H9 (cell line): ENCODE measurements at places on chromosomes 6 and 20. TPM values are rescaled to one million over a fixed set of nuclear protein-coding genes. Genes with fewer than 3 reads are reported as not detected.

Gene MAN1A1
- 1.6 and 1.9 TPM in 2 replicates for total RNA-seq

Gene GTSF1L
- total RNA-seq = not detected in 2 replicates

Gene MARCKS
- 164 and 165 TPM in 2 replicates for total RNA-seq

Gene AIG1
- total RNA-seq = 43.3 and 44.6 TPM in 2 replicates

Gene SLC22A1
- total RNA-seq = 0.39 and 0.50 TPM in 2 replicates

Gene NOX3
- not detected in 2 replicates for total RNA-seq

Gene DZANK1
- 9.6 and 10.5 TPM in 2 replicates for total RNA-seq

Gene UST
- 13.2 and 14.4 TPM in 2 replicates for total RNA-seq

Gene PAK5
- 0.20 and 0.37 TPM in 2 replicates for total RNA-seq

DNA sequence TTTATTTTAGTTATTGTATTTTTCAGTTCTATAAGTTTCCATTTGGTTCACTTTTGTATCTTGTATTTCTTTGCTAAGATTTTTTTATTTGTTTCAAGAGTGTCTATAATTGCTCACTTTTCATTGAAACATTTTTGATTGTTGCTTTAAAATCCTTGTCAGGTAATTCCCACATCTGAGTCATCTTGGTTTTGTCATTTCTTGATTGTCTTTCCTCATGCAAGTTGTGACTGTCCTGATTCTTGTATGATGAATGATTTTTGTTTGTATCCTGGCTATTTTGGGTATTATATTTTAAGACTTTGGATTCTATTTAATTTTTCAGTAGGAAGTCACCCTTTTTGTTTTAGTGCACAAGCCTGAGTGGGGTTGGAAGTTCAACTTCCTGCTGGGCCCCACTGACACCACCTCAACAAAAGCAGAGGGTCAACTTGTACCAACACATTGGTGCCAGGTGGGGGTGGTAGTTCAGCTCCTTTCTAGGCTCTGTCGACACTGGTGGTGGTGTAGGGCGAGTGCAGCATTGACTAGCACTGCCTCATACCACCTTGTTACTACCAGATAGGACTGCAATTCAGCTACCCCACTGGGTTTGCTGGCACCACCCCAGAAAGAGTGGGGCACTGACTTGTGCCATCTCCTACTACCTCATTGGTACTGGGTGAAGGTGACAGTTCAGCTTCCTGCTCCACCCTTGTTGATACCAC is 8.8 kb downstream of the RSPH3 start:
- no peak overlapping the region for H3K4me3 ChIP-seq
- DNase-seq = peak; percentile 63
- peaks cover 4% of the 10 kb centered on the region; the same call in 1 of the 3 replicates for H3K36me3 ChIP-seq
- H3K27ac ChIP-seq = no peak overlapping the region
- H3K4me1 ChIP-seq = no peaks in the 10 kb centered on the region

GRCh38 chr6:136945072-136945471 is 23.0 kb downstream of the SLC35D3 start:
- H3K36me3 ChIP-seq = peaks cover 13% of the 10 kb centered on the region
- no peaks in the 10 kb centered on the region; the same call in 1 of the 2 replicates for H3K4me1 ChIP-seq

GRCh38 chr6:170415318-170415717 is 108.8 kb downstream of the FAM120B start:
- H3K4me1 ChIP-seq = no peaks in the 10 kb centered on the region
- H3K27me3 ChIP-seq = no peaks in the 10 kb centered on the region
- no peaks in the 10 kb centered on the region for H3K36me3 ChIP-seq
- no peak for DNase-seq
- no peak overlapping the region for H3K4me3 ChIP-seq

GRCh38 chr6:33717934-33718455 is 6.5 kb upstream of the UQCC2 start:
- no peaks in the 10 kb centered on the region for H3K4me1 ChIP-seq
- no peak overlapping the region for H3K4me3 ChIP-seq
- no peaks in the 10 kb centered on the region for H3K36me3 ChIP-seq
- no peak for DNase-seq

DNA sequence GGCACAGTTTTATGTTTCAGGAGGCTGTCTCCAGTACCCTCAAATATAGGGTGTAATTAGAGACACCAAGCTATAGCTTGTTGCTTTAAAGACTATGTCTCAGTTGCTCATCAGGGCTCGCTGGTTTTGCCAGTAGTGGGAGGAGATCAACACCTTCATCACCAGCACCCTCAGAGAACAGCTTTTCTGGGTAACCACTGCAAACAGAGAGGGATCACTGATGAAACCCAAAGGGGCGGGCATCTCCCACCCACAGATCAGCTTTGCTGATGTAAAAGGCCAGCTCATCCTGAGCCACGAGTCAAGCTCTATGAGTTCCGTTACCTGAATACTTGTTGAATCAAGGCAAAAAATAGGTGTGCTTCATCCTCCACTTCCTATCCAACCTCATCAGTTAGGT is 187.7 kb downstream of the AIG1 start:
- DNase-seq = no peak
- H3K4me3 ChIP-seq = no peak overlapping the region
- no peak overlapping the region for H3K27ac ChIP-seq
- no peaks in the 10 kb centered on the region for H3K27me3 ChIP-seq

- H3K27me3 ChIP-seq = no peaks in the 10 kb centered on the region
- peaks cover 6% of the 10 kb centered on the region; the same call in 1 of the 2 replicates for H3K4me1 ChIP-seq
- DNase-seq = peak; percentile 30
- no peak overlapping the region for H3K27ac ChIP-seq
- H3K36me3 ChIP-seq = no peaks in the 10 kb centered on the region
Measured at GRCh38 chr6:139981768-139982181, 607.3 kb upstream of the CITED2 start.

DNA sequence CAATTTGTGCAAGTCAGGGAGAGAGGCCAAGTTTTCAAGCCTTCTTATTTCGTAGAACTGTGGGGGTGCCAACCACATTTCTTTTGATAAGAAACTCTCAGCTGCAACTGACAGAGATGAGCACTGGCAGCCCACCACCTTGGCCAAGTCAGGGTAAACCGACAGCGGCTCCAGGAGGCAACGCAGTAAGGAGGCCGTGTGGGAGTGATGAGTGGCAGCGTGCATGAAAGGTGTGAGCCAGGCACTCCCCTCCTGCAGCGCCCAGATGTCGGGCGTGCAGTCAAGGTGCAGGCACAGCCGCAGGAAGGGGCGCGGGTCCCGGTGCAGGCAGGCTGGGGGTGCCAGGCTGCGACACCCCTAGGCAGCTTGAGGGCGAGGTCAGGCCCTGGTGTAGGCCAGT is 49.2 kb upstream of the HDAC2 start:
- no peak for DNase-seq
- no peak overlapping the region for H3K4me3 ChIP-seq
- H3K4me1 ChIP-seq = no peaks in the 10 kb centered on the region
- H3K36me3 ChIP-seq = peaks cover 20% of the 10 kb centered on the region
- no peaks in the 10 kb centered on the region for H3K27me3 ChIP-seq
- H3K27ac ChIP-seq = no peak overlapping the region

DNA sequence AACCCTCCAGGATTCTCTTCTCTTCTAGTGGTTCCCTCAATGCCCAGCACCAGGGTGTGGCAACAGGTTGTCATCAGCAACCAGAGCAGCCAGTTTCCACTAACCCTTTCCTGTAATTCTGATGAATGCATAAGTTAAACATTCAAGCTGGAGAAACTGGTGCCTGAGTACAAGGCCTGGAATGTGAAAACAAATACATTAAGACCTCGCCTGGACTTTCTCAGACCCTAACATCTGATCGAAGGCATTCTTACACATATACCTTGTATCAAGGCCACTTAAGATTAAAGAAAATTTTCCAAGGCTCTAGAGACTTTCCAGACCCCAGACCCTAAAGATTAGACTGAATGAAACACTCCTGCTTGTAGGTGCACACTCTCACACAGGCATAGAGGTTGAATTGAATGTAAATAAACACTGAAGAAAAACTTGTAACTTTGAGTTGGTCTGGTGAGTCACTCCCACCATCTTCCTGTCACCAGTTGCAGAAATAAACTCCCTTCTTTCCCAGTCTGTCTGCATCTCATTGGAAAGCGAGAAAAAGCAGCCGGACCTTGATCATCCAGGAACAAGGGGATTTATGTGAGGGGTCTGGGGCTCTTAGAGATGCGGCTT is 9.0 kb downstream of the LRP11 start:
- H3K4me3 ChIP-seq = no peak overlapping the region
- no peak overlapping the region for H3K27ac ChIP-seq
- no peak for DNase-seq
- no peaks in the 10 kb centered on the region for H3K27me3 ChIP-seq
- no peaks in the 10 kb centered on the region; the same call in 1 of the 2 replicates for H3K4me1 ChIP-seq
- no peaks in the 10 kb centered on the region for H3K36me3 ChIP-seq

GRCh38 chr6:2669067-2669700 is 81.5 kb downstream of the MYLK4 start:
- no peaks in the 10 kb centered on the region for H3K36me3 ChIP-seq
- no peak overlapping the region for H3K4me3 ChIP-seq
- DNase-seq = no peak

GRCh38 chr6:111263837-111264236 is 176.5 kb downstream of the SLC16A10 start:
- peaks cover 41% of the 10 kb centered on the region for H3K36me3 ChIP-seq
- H3K4me3 ChIP-seq = no peak overlapping the region
- no peak for DNase-seq
- no peaks in the 10 kb centered on the region for H3K4me1 ChIP-seq
- no peaks in the 10 kb centered on the region for H3K27me3 ChIP-seq

DNA sequence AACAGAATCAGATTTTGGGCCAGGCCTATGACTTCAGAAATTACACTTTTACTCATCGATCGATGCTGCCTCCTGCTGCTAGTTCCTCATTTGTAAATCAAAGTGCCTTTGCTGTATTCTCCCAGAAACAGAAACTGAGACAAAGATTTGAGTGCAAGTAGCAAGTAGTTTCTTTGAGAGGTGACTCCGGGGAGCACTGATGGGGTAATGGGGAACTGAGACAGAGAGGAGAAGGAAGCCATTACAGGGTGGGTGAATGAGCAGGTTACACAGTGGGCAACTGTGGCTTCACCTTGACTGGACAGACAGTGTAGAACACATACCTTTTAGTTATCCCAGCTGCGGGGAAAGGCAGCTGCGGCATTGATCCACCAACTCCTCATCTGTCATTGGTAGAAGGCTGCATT is 9.7 kb upstream of the CD40 start:
- no peak overlapping the region for H3K27ac ChIP-seq
- no peak overlapping the region for H3K4me3 ChIP-seq
- no peak for DNase-seq
- no peaks in the 10 kb centered on the region for H3K4me1 ChIP-seq

DNA sequence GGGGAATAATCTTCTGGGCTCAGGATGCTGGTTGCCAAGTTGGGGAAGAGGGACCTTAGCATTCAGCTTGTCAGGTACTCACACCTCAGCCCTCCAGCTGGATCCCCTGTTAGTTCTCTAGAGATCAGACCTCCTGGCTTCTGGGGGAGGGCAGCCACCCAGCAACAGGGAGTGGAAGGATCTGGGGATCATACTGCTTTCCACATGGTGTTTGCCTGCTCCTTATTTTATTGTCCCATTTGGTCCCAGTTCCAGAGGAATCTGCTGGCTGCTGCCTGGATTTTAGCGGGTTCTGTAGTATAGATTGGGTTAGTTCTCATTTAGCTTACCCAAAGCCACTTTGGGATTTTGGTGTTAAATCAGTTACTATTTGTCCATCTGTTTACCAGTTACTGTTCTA is 29.3 kb downstream of the KAT14 start:
- H3K27me3 ChIP-seq = no peaks in the 10 kb centered on the region
- DNase-seq = no peak
- H3K36me3 ChIP-seq = peaks cover 44% of the 10 kb centered on the region

GRCh38 chr6:32941214-32941768 is 463 bp upstream of the HLA-DMB start:
- no peaks in the 10 kb centered on the region for H3K27me3 ChIP-seq
- DNase-seq = no peak
- H3K27ac ChIP-seq = no peak overlapping the region
- no peaks in the 10 kb centered on the region for H3K4me1 ChIP-seq
- no peaks in the 10 kb centered on the region for H3K36me3 ChIP-seq

GRCh38 chr20:19522071-19522801 is 235.8 kb upstream of the RIN2 start:
- no peaks in the 10 kb centered on the region for H3K27me3 ChIP-seq
- no peaks in the 10 kb centered on the region for H3K4me1 ChIP-seq
- no peak for DNase-seq
- H3K4me3 ChIP-seq = no peak overlapping the region

- H3K27me3 ChIP-seq = no peaks in the 10 kb centered on the region
- H3K36me3 ChIP-seq = no peaks in the 10 kb centered on the region
- no peak for DNase-seq
- H3K27ac ChIP-seq = no peak overlapping the region
- no peak overlapping the region for H3K4me3 ChIP-seq
- no peaks in the 10 kb centered on the region for H3K4me1 ChIP-seq
Measured at GRCh38 chr6:126113261-126113660, 126.9 kb downstream of the TRMT11 start.

DNA sequence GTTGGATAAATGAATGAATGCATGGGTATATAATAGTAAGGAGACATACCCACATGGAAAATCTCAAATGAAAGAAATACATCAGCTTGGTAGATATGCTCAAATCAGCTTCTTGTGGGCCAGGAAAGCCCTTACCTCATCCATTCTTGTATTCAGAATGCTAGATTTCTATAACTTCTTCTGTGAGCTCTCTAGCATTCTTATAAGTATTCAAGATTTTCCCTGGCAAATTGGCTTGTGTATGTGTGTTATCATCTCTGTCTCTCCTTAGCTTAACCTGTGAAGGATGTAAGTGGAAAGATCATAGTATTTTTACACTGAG is 100.8 kb downstream of the OR2B2 start:
- peak overlapping the region; percentile 74 for H3K27ac ChIP-seq
- H3K4me3 ChIP-seq = peak overlapping the region; percentile 90
- H3K27me3 ChIP-seq = no peaks in the 10 kb centered on the region
- DNase-seq = no peak
- no peaks in the 10 kb centered on the region; the same call in 1 of the 2 replicates for H3K4me1 ChIP-seq
- no peaks in the 10 kb centered on the region for H3K36me3 ChIP-seq

GRCh38 chr6:340991-341827 is 48.9 kb downstream of the DUSP22 start:
- no peaks in the 10 kb centered on the region for H3K27me3 ChIP-seq
- H3K27ac ChIP-seq = no peak overlapping the region
- H3K36me3 ChIP-seq = peaks cover 13% of the 10 kb centered on the region; the same call in 2 of the 3 replicates
- DNase-seq = no peak
- H3K4me1 ChIP-seq = no peaks in the 10 kb centered on the region

DNA sequence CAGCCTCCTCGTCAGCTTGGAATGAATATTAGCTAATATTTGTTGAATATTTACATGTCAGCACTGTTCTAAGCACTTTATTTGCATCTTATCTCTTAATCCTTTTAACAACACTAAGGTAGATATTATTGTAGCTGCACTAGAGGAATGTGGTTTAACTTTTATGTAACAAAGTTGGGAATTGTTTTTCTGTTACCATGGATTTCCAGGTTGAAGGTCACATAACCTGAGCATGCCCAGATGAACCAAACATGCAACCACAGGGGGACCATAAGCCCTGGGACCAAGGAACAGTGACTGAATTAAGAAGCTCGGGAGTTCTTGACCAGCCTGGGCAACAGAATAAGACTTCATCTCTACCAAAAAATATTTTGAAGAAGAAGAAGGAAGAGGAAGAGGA is 29.1 kb upstream of the YWHAB start:
- no peaks in the 10 kb centered on the region for H3K36me3 ChIP-seq
- DNase-seq = no peak
- H3K27me3 ChIP-seq = no peaks in the 10 kb centered on the region
- H3K27ac ChIP-seq = no peak overlapping the region
- H3K4me3 ChIP-seq = no peak overlapping the region

- no peaks in the 10 kb centered on the region for H3K36me3 ChIP-seq
- H3K27ac ChIP-seq = no peak overlapping the region
- no peak for DNase-seq
- H3K4me3 ChIP-seq = no peak overlapping the region
- H3K4me1 ChIP-seq = peaks cover 6% of the 10 kb centered on the region; the same call in 1 of the 2 replicates
Measured at GRCh38 chr6:11785774-11786579, 7.4 kb upstream of the ADTRP start.
